ENCODE measurements at places on chromosomes 5 and 9. TPM values are rescaled to one million over a fixed set of nuclear protein-coding genes. Genes with fewer than 3 reads are reported as not detected.

FSD1L gene
- 7.0 TPM for total RNA-seq

CAMK2A gene
- 0.09 TPM for total RNA-seq

SLC45A2 gene
- 0.09 TPM for total RNA-seq

- no peak for DNase-seq
Measured at GRCh38 chr9:120187758-120188157, 392.2 kb downstream of the CDK5RAP2 start.

GRCh38 chr9:89495824-89496560 lies 1.9 kb downstream of the SEMA4D start:
- DNase-seq, result no peak

- DNase-seq, result peak; percentile 79
Measured at GRCh38 chr5:158406884-158407823, 548.2 kb upstream of the CLINT1 start.

DNA sequence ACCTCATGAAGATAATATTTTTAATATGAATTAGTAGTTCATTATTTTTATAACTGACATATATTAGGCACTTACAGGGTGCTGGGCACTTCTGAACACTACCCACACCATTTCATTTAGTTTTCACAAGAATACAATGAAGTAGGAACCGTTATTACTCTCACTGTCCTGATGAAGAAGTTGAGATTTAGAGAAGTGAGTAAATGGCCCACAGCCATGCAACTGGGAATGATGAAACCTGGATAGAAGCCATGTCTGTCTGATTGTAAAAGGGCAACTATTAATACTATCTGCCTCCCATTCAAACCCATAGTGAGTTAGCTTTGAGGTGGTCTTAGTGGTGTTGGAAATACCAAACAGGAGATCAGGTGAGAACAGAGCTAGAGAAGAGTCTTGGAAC lies 29.6 kb upstream of the OTULINL start:
- no peak for DNase-seq

All from fibroblast of the aortic adventitia (primary cell).